ENCODE measurements at places on chromosomes 4 and X. TPM values are rescaled to one million over a fixed set of nuclear protein-coding genes. Genes with fewer than 3 reads are reported as not detected.

KIAA1210 gene
- total RNA-seq = not detected

MND1 gene
- 36.1 TPM for total RNA-seq

GPC3 gene
- total RNA-seq = 29.4 TPM

SERTM2 gene
- 0.11 TPM for total RNA-seq

NAA10 gene
- total RNA-seq = 124 TPM

TEC gene
- total RNA-seq = 0.25 TPM

PI4K2B gene
- total RNA-seq = 10.7 TPM

SEC24B gene
- 31.7 TPM for total RNA-seq

ELF2 gene
- 37.8 TPM for total RNA-seq

HS6ST2 gene
- 14.2 TPM for total RNA-seq

NHS gene
- total RNA-seq = 10.7 TPM

MAGEC1 gene
- not detected for total RNA-seq

LAGE3 gene
- total RNA-seq = 20.7 TPM

ATXN3L gene
- not detected for total RNA-seq

EFHC2 gene
- 1.2 TPM for total RNA-seq

LPAR4 gene
- total RNA-seq = 20.1 TPM

SYN1 gene
- total RNA-seq = 4.5 TPM

ASB9 gene
- 0.28 TPM for total RNA-seq

HS3ST1 gene
- 0.37 TPM for total RNA-seq

AMOT gene
- 116 TPM for total RNA-seq

SYTL4 gene
- total RNA-seq = 4.5 TPM

NMU gene
- total RNA-seq = 12.8 TPM

LRCH2 gene
- 16.4 TPM for total RNA-seq

SSX1 gene
- total RNA-seq = not detected

HTN3 gene
- not detected for total RNA-seq

ANKRD50 gene
- 29.3 TPM for total RNA-seq

PRR32 gene
- total RNA-seq = not detected

GPRIN3 gene
- 0.70 TPM for total RNA-seq

PHOX2B gene
- 28.4 TPM for total RNA-seq

PDHA1 gene
- total RNA-seq = 178 TPM

TCEAL6 gene
- total RNA-seq = not detected

KDR gene
- total RNA-seq = 0.12 TPM

MAGEA2 gene
- total RNA-seq = not detected

ANKRD37 gene
- 0.98 TPM for total RNA-seq

CENPVL2 gene
- 1.6 TPM for total RNA-seq

ALB gene
- total RNA-seq = 0.70 TPM

COL4A6 gene
- 21.5 TPM for total RNA-seq

NAA11 gene
- not detected for total RNA-seq

C4orf54 gene
- total RNA-seq = 0.05 TPM

P2RY10 gene
- total RNA-seq = not detected
